ENCODE measurements at places on chromosomes 6 and 20. TPM values are rescaled to one million over a fixed set of nuclear protein-coding genes. Genes with fewer than 3 reads are reported as not detected.

Gene OR2J3
- total RNA-seq, result not detected

Gene CALHM6
- total RNA-seq, result 2.3 TPM

Gene SEMG2
- not detected for total RNA-seq

Gene HFE
- 13.7 TPM for total RNA-seq

Gene HSPA12B
- total RNA-seq, result 0.46 TPM

Gene FAM162B
- total RNA-seq, result 1.4 TPM
